Muscle of leg (tissue), 16 donors: ENCODE measurements at places on chromosomes 11 and 22.

- DNase-seq = no peak
Measured at GRCh38 chr11:24145411-24145810, 351.4 kb upstream of the LUZP2 start.

DNA sequence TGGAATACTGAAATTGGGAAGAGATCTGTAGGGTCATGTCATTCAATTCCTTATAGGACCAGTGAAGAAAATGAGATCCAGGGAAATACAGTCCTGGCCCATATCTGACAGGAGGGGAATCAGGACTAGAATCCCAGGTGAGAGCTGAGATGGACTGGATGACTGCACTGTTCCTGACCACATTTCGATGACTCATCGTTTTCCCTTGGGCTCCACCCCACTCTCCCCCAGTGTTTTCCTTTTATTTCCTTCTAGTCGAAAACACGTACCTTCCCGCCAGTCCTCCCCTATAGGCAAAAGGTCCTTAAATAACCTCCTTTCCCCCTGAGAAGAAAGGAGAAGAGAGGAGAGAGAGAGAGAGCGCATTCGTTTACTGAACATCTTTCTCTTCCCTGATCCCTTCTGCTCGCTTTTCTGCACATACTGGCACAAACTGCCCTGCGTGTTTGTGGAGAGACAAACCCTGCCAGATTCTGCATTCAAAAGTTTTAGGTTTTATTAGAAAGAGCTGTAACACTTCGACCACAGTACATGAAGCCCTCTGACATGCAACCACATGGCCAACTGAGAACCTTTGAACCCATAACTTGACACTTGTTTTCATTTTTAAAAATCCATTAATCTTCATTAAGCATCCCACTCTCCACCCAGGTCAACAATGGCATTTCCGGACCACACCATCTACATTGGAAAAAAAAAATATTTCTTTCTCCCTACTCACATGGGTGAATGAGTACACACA, 565.7 kb downstream of the METTL15 start:
- no peak for DNase-seq

- no peak for DNase-seq
Measured at GRCh38 chr11:64428693-64429092, 69.7 kb downstream of the RPS6KA4 start.

DNA sequence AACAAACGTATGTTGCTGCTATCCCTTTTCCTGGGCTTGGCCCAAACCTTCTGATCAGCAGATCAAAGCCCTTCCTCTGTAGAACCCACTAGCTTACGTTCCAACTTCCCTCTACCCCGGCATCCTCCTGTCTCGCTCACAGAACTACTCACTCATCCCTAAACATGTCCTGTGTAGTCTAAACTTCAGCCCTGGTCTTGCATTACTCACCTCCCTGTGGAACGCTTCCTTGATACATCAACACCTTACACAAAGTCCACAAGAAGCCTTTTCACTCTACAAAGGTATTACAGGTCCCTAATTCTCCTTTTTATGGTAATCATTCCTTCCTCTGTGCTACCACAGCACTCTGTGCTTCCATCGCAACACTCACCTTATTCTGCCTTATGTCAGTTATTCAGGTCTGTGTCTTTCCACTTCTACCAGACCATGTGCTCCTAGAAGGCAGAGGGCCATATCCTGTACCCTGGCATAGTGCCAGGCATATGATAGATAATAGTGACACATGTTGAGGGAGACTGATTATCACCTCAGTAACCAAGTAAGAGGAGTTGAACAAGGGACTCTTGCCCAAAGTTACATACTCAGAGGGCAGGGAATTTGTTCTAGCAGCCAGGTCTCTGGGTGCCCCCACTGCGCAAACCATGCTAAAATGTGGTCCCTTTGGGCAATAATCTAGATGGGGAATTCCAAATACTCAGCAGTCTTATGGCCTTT, 41.6 kb downstream of the USP35 start:
- peak; percentile 37 for DNase-seq

- DNase-seq = no peak
Measured at GRCh38 chr22:32632512-32633315, 158.1 kb downstream of the FBXO7 start.

DNA sequence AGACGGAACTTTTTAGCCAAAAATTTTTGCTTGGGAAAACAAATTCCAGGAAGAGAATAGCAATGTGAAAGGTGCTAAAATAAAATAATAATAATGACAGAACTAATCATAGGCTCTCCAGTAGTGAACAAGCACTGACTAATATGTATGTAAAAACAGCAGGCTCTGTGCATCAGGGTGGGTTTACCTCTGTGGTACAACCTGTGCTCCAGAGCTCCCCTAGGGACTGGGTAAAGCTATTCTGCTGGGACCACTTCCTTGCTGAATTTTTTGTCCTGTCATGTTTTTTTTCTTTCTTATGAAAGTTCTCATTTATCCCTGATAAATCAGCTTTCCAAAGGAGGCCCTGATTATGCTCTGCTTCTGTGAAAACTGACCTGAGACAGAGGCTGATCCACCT, 18.8 kb downstream of the LUZP2 start:
- DNase-seq = no peak

DNA sequence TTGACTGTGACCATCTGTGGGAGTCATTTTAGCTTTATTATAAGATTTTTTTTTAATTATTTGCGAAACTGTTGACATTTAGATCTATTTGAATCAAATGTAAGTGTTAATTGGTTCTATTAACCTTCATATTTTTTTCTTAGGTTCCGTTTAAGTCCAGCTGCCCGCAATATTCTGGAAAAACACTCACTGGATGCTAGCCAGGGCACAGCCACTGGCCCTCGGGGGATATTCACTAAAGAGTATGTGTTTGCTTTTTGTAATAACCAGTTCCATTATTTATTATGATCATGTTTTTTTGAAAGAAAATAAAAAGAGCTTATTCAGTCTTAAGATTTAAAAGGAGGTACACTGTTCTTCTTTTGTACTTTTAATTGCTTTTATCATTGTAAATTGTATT, 43.9 kb downstream of the PDHX start:
- DNase-seq = no peak

- peak; percentile 68 for DNase-seq
Measured at GRCh38 chr11:19557720-19558140, 154.9 kb upstream of the NAV2 start.

GRCh38 chr11:69169479-69169878, 13.7 kb downstream of the SMIM38 start:
- no peak for DNase-seq

GRCh38 chr11:47879259-47880158, 31.4 kb upstream of the NUP160 start:
- DNase-seq = no peak

DNA sequence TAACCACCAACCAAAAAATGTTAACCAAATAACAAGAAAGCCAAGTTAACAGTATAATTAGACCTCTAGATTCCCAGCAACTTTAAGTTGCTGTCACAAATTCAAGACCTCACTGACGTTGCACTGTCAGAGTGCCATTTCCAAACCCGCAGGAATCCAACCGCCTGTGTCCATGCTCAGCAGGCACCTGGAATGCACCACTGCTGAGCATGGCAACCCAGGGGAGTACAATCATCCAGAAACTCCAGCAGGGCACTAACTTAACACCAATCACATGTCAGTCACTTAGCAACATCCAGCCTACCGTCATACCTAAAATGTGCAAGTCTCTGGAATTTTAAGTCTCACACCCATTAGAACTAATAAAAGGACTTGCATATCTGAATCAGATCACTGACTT, 48.8 kb downstream of the SMCO4 start:
- DNase-seq = no peak

DNA sequence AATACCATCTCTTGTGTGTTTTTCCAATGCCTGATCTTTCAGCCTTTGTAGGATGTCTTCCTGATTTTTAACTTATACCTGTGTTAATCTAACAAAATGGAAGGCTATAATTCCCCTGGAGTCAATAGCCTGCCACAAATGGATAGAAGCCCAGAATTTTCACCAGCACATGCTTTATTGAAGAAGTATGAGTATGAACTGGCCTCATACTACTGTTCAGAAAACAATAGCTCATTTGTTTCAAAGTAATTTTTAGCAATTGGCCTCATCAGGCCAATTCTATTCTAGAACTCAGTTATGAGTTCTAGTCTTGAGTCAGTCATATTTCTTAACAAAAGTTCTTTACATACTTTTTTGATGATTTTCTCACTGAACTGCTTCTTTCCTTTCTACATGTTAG, 40.6 kb upstream of the SLC37A2 start:
- DNase-seq = no peak

GRCh38 chr11:1780700-1781592, 17.2 kb upstream of the CTSD start:
- DNase-seq = peak; percentile 58

GRCh38 chr11:69209421-69210309, 53.9 kb downstream of the SMIM38 start:
- DNase-seq = no peak

DNA sequence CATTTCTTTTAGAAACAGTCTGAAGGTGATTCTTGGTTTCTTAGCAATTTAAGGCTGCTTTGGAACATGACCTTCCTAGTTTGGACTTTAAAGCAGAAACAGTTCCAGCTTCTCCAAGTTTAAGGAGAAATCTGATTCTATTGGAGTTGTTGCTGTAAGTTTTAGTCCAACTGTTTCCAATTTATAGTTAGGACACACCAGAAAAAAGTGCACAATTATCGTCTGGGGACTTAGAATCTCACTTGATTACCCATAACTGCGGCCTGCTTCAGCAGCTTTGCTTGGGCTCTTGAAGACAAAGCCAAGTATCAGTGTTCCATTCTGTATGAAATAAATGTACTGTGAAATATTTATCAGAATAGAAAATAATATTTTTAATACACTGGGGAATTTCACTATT, 246.6 kb downstream of the TMEM135 start:
- peak; percentile 98 for DNase-seq

GRCh38 chr11:63532799-63533475, 3.7 kb upstream of the PLAAT4 start:
- no peak for DNase-seq

GRCh38 chr11:9990221-9990973, 303.6 kb downstream of the SBF2 start:
- DNase-seq = no peak

GRCh38 chr22:39148026-39148726, 4.3 kb downstream of the CBX7 start:
- peak; percentile 3 for DNase-seq

DNA sequence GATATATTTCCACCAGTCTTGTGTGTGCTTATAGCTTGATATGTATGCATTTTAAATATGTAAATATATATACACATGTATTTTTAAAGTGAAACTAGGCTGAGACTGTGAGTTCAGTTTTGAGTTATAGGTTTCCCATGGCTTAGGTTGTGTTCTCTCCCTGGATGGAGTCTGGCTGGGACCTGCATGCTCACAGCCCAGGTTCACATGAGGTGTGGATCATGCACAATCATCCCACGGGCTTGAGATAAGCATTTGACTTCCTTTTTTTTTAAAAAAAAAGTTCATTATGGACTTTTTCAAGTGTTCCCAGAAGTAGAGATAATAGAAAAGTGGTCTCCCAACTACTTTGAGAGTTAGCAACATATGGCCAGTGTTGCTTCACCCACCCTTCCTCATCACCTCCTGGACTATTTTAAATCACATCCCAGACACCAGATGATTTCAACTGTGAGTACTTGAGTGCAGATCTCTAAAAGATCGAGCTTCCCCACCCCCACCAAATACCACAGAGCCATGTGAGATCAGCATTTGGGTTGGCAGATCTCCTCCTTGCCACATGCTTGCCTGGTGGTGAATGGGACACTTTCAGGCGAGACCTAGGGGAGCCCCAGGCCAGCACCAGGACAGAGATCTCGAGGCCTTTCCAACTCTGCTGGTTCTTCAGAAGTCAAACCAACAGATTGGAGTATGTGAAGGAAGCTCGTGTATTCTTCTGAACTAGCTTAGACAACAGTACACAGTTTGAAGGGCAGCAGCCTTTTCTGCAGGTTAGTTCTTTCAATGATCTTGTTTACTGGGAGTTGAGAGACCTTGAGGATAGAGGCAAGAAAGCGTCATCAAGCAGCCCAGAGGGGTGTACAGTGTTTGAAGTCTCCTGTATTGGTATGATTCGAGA, 15.9 kb downstream of the MED15 start:
- DNase-seq = no peak

DNA sequence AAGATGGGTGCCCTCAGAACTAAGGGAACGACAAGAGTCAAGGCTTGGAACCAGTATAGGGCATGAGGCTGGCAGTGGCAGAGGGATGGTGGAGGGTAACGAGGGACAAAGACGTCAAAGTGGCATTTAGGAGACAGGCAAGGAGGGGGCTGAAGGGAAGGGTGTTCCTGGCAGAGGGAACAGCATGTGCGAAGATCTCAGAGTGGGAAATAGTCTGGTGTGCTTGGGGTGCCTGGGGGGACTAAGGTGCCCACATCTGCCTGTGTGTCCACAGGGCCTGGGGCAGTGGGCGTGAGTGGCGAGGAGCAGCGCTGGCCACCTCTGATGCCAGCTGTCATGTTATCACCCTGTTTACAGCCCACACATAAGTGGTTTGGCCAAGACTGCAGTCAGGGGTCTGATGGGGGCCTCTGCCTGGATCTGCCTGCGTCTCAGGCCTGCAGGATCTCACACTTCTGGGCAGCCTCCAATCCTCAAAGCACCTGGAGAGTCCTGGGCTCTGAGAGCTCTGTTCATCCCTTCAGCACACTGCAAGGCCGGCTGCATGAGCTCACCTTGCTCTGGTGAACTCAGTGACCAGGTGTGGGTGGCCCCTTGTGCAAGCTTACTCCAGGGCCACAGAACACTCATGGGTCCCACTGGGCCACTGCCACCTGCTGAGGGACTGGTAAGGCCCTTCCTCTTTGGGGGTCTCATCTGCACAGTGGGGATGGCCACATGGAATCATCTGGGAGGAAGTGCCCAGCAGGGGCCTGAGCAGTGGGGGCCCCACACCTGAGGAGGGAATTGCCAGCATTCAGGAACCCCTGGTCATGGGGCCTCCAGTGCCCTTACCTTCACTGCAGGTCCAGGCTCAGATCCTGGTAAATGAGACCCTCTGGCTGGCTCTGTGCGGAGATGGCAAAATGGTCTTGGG, 89.7 kb upstream of the SHISAL1 start:
- DNase-seq = peak; percentile 0
